CD8-positive, alpha-beta memory T cell (primary cell): ENCODE measurements at places on chromosomes 13 and 19.

GRCh38 chr13:75702476-75702875 lies 66.3 kb downstream of the LMO7 start:
- no peak overlapping the region for H3K27ac ChIP-seq
- no peaks in the 10 kb centered on the region for H3K4me1 ChIP-seq
- no peaks in the 10 kb centered on the region for H3K27me3 ChIP-seq
- H3K36me3 ChIP-seq: no peaks in the 10 kb centered on the region
- H3K4me3 ChIP-seq: no peak overlapping the region

DNA sequence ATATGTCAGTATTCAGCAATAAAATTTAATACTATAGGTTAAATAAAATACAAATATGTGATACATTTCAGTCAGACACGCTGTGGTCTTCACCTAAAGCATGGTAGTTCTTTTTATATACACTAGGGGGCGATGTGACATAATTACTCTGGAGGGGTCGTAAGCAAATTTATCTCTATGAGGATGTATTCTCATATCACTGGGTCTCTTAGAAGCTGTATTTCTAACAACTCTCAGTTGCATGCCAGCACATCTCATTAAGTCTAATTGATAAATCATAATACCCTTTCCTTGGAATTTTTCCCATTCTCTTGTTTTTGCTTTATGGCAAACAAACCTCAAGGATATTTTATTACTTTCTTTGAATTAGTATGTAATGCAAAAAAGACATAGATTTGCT lies 3.9 kb upstream of the PCDH17 start:
- H3K27me3 ChIP-seq: peaks cover 10% of the 10 kb centered on the region
- no peak overlapping the region for H3K4me3 ChIP-seq
- no peak overlapping the region for H3K27ac ChIP-seq
- H3K36me3 ChIP-seq: no peaks in the 10 kb centered on the region

DNA sequence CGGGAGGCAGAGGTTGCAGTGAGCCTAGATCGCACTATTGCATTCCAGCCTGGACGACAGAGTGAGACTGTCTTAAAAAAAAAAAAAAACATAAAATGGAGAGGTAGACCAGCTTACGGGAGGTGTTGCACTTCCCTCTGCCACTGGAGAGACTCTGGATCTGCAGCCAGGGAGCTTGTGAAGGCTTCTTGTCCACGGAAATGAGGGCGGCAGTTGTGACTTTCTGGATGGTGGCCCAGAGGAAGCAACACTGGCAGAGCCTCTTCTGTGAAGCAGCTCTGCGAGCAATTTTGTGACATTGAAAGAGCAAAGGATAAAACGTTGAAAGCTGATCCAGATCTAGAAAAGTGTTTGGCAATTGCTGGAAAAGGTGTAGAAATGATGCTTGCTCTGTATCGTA lies 10.4 kb downstream of the SPINT2 start:
- no peak overlapping the region for H3K27ac ChIP-seq
- H3K27me3 ChIP-seq: no peaks in the 10 kb centered on the region
- H3K36me3 ChIP-seq: no peaks in the 10 kb centered on the region
- no peak overlapping the region for H3K4me3 ChIP-seq
- no peaks in the 10 kb centered on the region for H3K4me1 ChIP-seq

DNA sequence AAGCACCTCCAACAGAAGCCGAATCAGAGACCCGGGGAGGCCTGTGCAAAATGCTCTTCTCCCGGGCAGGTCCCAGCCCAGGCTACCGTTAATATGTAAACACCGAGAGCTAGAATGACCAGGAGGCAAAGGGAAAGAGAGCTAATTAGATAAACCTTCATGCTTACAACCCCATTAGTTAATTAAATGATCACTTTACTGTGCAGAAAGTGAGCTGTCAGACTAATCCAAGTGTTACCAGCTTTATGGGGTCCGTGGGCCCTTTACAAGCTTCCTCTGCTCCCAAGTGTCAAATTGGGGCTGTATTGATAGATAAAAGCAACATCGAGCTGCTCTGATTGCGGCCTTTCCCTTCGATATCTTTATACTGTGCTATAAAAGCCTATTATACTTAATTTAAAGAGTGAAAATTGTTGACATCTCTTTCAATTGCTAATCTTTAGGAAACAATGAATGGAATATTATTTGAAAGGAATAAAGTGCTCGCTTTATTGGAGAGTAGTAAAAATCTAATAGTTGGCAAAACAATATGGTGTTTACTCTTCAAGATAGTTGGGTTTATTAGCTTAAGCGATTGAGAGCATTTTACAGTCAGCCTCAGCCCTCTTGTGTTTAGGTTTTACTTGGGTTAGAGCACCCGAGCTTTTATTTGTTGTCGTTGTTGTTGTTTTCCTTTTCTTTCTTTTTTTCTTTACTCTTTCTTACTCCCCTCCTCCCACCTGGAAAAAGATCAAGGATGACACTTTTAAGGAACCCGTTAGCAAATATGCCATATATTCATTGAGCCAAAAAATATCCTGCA lies 189.3 kb upstream of the GPR12 start:
- H3K4me1 ChIP-seq: no peaks in the 10 kb centered on the region
- no peak overlapping the region for H3K4me3 ChIP-seq
- no peak overlapping the region for H3K27ac ChIP-seq
- H3K36me3 ChIP-seq: no peaks in the 10 kb centered on the region
- no peaks in the 10 kb centered on the region for H3K27me3 ChIP-seq

- peaks cover 5% of the 10 kb centered on the region for H3K27me3 ChIP-seq
- no peak within 1 kb of the TSS for H3K27ac ChIP-seq
- H3K4me3 ChIP-seq: no peak within 1 kb of the TSS
- H3K36me3 ChIP-seq: no peaks in the 10 kb centered on the region
- DNase-seq: no peak
These were observed at the start of gene CYP4F11 for GRCh38 chr19:15934332-15935078. Gene CYP4F11 (minus strand): TSS chr19:15934529. CDS start chr19:15934408, 121 bp downstream.

GRCh38 chr19:38662537-38663155 lies 15.2 kb downstream of the ACTN4 start:
- no peaks in the 10 kb centered on the region for H3K27me3 ChIP-seq
- no peaks in the 10 kb centered on the region for H3K36me3 ChIP-seq
- H3K4me3 ChIP-seq: no peak overlapping the region

DNA sequence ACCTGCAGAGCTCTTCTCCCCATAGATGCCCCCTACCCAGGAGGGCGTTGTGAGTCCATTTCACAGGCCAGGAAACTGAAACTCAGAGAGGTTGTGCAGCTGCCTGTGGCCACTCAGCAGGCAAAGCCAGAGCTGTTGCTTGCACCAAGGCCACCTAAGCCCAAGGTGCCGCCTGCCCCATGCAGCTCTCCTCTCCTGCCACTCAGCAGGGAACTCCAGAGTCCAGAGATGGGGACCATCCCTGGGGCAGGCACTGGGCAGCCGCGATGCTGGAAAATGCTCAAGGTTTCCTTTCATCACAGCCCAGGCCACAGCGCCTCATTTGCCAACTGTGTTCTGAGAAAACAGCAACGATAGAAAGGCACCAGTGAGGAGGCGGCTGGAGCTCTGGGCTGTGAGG lies 41.0 kb upstream of the PEPD start:
- H3K27me3 ChIP-seq: no peaks in the 10 kb centered on the region
- no peaks in the 10 kb centered on the region for H3K4me1 ChIP-seq
- H3K4me3 ChIP-seq: no peak overlapping the region
- no peaks in the 10 kb centered on the region for H3K36me3 ChIP-seq

GRCh38 chr13:59700281-59700680 lies 463.4 kb downstream of the DIAPH3 start:
- H3K36me3 ChIP-seq: no peaks in the 10 kb centered on the region
- H3K27me3 ChIP-seq: no peaks in the 10 kb centered on the region
- no peak for DNase-seq
- no peak overlapping the region for H3K4me3 ChIP-seq
